ENCODE measurements at places on chromosomes 3 and 15.

- DNase-seq: no peak
These were observed 156.3 kb downstream of the STT3B start for GRCh38 chr3:31688984-31689383.

DNA sequence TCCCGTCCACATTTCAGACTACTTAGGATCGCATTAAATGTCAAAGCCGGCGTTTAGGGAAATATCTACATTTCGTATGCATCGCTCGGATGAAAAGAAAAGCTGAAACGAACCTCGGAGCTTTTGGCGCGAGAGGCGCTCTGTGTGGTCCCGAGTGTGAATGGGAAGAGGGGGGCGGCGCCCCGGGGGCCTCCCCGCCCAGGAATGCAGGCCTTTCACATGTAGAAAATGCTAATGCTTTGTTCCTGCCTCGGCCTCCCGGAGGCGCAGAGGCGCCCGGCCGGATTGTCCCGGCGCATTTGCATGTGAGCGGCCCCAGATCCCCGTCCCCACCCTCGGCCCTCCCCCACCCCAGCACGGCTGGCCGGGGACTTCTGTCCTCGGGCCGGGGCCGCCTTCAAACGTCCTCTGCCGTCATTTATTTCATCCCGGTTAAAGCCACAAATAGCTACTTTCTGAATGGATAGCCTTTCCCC, 37.0 kb upstream of the TRIM71 start:
- DNase-seq: no peak

GRCh38 chr15:26729030-26729429, 43.8 kb downstream of the GABRB3 start:
- no peak for DNase-seq

GRCh38 chr3:193960487-193961274, 175.3 kb upstream of the HES1 start:
- no peak for DNase-seq

All from frontal cortex (tissue), 4 donors.